Fibroblast of skin of abdomen (primary cell): ENCODE measurements at places on chromosomes 13 and 19.

DNA sequence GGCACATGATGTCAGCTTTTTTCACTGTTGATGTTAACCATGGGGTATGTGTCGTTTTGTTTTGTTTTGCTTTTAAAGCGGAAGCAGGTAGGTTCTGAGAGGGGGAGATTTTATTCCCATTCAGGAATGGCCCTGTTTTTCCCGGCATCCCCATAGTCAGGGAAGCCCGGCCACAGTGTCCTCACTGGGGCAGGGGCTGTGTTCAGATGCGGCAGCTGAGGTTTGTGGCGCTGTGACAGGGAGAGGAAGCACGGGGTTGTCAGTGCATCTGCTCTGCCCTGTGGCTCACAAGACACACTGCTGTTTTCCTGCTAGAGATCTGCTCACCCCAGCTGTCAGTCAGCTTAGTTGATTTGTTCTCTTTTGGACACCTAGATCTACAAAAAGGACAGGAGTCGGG lies 27.6 kb downstream of the ANKRD27 start:
- no peak for DNase-seq

GRCh38 chr13:93709506-93710244 lies 483.1 kb downstream of the GPC6 start:
- peak; percentile 66 for DNase-seq

GRCh38 chr13:31069808-31070534 lies 91.7 kb downstream of the HSPH1 start:
- no peak for DNase-seq

DNA sequence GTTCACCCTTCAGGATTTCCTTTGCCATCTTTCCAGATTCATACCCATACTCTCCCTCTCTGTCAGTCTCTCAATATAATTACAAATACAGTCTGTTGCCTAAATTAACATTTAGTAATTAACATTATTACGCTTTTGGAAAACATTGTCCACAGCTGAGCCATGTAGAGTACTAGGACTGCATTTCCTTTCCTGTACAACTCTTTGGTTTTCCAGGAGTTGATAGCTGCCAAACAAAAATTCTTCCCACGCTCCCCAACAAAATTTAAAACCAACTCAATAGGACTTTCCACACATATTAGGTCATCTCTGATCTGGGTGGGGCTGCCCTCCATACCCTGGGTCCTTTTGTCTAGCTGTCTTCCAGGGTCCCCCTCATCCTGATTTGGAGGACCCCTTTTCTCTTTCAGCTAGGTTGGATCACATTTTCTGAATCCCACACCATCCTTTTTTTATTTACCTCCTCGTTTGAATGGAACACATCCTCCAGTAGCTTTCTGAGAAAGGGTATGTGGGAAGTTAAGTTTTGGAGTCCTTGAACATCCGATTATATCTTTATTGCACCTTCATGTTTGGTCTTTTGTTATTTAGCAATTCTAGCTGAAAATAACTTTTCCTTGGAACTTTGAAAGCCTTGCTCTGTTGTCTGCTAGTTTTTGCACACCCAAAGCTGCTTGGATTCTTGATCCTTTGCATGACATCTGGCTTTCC lies 17.7 kb downstream of the ONECUT3 start:
- no peak for DNase-seq
